Stimulated activated CD8-positive, alpha-beta memory T cell treated with anti-CD3 and anti-CD28 coated beads, Interleukin-12 subunit alpha, Interleukin-12 subunit beta, amount 100 ng/mL, for 4 hours (primary cell): ENCODE measurements at places on chromosomes 13 and 19.
A peak's percentile ranks its signal among the peaks of the same experiment; 100 is the strongest.

DNA sequence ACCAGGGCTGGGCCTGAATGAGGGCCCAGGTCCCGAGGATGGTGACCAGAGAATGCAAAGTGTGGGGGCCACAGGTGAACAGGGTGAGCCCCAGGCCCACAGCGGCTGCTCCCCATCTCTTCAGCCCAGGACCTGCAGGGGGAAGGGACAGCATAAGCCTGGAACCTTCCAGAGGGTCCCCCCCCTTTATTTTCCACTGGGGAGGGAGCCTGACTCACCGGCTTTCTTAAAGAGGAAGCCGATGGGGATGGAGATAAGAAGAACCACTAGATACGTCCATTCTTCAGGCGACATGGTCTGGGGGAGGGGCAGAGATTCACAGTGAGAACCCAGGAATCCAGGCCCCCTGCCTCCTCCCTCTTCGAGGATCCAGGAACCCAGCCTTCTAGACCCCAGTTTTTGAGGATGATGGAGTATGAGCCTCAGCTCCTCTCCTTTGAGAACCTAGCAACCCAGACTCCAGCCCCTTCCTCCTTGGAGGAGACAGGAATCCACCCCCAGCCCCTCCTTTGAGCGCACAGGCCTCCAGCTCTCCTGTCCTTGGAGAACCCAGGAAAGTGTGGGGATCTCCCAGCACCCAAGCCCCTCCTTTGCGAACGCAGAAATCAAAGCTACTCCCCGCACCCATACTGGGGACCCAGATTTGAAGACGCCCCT, 1.0 kb downstream of the MBOAT7 start:
- DNase-seq, result peak; percentile 31

GRCh38 chr19:54532528-54532927, 29.9 kb downstream of the LAIR2 start:
- no peak for DNase-seq

DNA sequence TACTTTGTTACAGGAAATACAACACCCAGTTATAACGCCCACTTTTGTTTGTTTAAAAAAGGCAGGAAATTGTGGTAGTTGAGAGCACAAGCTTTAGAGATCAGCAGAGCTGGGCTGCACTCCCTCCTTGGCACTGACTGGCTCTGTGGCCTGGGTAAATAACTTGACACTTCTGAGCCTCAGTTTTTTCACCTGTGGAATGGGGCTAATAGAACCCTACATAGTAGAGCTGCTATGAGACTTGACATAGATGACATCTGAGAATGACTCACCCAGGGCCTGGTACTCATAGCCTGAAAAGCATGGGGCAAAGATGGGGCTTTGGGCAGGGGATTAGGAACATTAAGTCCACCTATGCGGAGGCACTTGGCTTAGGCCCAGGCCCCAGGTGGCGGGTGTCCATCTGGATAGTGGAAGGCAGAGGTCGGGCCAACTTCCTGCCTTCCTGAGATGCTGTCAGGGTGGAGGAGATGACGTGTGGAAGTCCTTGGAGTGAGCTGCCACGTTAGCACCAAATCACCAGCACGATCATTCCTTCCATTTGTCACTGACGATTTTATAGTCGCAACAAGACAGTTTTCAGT, 159.1 kb downstream of the KATNAL1 start:
- DNase-seq, result no peak

- DNase-seq, result no peak
Measured at GRCh38 chr13:112616586-112617362, 28.8 kb upstream of the TUBGCP3 start.

GRCh38 chr13:72757792-72758535, 23.7 kb downstream of the DIS3 start:
- DNase-seq, result no peak

DNA sequence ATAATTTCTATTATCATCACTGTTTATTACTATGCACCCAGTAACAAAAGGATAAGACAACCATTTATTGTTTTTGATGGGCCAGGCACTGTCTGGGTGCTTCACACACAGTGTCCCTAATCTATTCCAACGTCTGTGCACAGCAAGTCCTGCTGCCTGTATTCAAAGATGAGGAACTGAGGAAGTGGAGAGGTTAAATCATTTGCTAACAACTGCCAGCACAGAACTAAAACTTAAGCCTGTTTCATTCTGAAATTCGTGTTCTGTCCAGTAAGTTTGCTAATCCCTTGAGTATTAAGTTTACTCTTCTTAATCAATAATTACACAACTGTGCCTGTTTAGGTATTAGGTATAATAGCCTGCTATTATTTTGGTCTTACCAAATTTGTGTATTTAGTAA, 41.9 kb downstream of the TEX26 start:
- no peak for DNase-seq

DNA sequence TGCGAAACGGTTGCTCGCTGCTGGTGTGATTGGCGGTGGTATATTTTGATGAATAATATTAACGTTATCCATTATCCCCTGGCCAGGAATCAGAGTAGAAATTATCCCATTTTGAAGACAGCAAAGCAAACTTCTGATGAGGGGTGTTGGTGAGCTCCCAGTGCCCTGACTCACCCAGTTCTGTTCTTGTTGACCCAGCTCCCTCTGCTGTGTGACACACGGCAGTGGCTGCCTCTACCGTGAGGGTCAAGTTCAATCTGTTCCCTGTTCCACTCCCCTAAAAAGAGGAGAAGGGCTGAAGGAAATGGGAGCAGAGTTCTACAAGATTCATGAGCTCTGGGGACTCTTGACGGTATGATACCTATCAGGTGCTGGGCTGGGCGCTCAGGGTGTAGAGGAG, 2.0 kb downstream of the CAMSAP3 start:
- DNase-seq, result no peak

GRCh38 chr13:113771709-113772331, 12.8 kb downstream of the TMEM255B start:
- no peak for DNase-seq

DNA sequence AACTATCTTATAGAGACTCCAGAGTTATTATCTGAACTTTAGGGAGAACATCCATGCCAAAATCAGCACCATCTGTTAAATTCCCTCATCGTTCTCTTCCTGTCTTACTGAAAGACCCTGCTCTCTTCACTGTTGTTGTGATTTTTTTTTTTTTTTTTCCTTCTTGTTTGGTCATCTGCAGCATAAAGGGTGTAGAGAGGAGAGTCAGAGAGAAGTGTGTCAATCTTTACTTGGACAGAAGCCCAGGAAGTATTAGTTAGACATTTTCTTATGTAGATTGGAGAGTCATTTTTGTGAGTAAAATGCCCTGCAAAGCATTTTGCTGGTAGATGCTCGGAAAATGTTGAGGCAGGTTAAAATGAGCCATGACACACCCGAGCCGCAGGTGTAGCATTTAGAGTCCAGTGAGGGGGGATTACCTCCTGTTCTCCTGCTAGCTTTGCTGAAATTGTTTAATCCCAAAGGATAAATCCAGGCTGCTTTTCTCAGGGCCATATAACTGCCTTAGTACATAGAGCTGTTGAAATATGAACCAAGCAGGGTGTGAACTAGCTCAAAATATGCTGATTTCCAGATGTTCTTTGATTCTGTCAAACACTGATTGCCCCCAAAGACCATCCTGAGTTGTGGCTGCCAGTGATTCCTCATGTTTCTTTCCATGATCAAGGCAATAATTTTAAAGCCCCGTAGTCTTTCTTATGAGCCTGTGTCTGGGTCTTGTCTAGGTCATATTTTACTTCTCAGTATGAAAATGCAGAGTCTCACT, 143.5 kb downstream of the DCT start:
- no peak for DNase-seq

- no peak for DNase-seq
Measured at GRCh38 chr19:10820173-10820572, 15.8 kb downstream of the TMED1 start.

GRCh38 chr19:2867025-2867991, at the start of gene ZNF556:
TSS of gene ZNF556 (plus strand) at chr19:2867335. CDS start at chr19:2867422, 87 bp downstream.
- no peak for DNase-seq
